ENCODE measurements at places on chromosomes 1 and 21.

- DNase-seq, result no peak
These were observed 65.2 kb upstream of the GJA8 start for GRCh38 chr1:147837129-147837963.

DNA sequence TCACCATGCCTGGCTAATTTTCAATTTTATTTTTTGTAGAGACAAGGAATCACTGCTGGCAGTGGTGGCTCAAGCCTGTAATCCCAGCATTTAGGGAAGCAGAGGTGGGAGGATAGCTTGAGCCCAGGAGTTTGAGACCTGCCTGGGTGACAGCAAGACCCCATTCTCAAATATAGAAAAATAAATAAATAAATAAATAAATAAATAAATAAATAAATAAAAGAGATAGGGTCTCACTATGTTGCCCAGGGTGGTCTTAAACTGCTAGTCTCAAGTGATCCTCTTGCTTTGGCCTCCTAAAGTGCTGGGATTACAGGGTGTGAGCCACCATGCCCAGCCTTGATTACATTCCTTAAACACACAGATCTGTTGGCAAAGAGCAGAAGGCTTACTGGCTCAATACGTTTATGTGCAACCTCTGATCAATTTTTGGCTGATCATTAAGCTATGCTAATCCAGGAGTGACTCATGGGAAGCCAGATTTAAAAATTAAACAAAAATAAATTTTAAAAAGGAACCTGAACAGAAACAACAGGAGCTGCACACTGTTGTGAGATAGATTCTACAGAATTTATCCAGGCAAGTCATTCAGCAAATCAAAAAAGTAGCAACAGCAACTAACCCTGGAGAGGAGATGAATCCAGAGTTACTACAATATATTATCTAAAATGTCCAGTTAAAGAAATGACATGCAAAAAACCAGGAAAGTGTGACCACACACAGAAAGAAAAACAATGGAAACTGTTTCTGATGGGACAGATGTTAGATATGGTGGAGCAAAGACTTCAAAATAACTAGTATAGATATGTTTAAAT is 79.4 kb downstream of the RPE65 start:
- no peak for DNase-seq

- DNase-seq, result no peak
These were observed 313.8 kb downstream of the TGFB2 start for GRCh38 chr1:218658899-218659298.

DNA sequence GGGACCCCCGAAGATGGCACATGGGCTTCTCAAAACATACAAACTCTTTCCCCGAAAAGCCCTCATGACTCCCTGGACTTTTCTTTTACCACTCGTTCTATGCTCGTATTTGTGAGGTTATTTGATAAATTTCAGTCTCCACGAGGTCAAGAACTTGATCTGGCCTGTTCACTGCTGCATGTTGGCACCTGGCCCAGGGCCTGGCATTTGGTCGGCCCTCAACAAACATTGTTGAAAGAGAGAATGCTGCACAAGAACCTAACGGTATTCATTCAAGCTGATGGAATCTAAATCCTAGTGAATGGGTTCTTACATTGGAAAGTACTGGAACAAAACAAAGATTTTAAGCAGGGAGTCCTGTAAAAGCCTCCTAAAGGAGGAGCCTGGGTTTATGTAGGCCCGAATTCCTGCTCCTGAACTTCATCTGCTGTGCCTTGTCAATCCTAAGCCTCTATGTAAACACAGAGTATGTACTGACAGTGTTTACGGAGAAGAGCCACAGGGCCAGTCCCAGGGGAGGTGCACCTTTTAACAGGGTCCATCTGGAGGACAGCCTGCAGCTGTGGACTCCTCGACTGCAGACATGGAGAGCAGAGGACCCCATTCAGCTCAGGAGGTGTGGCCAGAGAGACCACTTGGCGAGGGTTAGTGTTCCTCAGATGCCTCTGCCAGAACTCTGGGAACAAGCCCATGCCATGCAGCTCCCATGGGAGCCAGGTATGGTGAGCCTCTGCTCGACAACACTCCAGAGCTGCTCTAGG is 46.9 kb downstream of the L1TD1 start:
- DNase-seq, result no peak

- no peak for DNase-seq
These were observed 14.2 kb downstream of the TRAF5 start for GRCh38 chr1:211340622-211341507.

GRCh38 chr1:207840380-207840779 is 70.5 kb downstream of the CD34 start:
- DNase-seq, result no peak

- DNase-seq, result no peak
These were observed 52.9 kb downstream of the ATP1A1 start for GRCh38 chr1:116425987-116426386.

- no peak for DNase-seq
These were observed 330.6 kb downstream of the DUSP10 start for GRCh38 chr1:221411283-221411682.

DNA sequence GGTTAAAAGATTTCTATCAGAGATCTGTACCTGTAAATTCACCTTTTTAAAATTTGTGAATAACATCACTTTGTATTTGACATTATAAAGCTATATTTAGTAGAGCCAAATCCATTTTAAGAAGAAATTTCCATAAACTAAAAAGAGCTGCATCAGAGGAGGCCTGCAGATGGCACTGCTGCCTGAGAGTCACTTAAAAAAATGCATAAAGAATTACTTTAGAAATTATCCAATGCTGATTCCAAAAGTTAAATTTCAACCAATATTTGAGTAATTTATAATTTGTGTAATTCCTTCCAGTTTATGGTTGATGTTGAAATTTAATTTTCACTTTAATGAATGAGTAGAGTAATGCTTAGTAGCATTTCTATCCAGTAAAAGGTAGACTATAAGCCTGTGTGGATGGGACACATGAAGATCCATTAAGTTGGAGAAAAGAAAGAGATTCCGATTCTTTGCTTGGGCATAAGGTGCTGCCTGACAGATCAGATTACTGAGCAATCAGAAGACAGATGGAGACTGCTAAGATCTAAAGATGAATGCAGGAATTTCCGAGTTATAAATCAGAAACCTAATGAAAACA is 20.7 kb upstream of the RPE65 start:
- no peak for DNase-seq

- no peak for DNase-seq
These were observed 72.5 kb downstream of the ST6GALNAC5 start for GRCh38 chr1:76939817-76940216.

DNA sequence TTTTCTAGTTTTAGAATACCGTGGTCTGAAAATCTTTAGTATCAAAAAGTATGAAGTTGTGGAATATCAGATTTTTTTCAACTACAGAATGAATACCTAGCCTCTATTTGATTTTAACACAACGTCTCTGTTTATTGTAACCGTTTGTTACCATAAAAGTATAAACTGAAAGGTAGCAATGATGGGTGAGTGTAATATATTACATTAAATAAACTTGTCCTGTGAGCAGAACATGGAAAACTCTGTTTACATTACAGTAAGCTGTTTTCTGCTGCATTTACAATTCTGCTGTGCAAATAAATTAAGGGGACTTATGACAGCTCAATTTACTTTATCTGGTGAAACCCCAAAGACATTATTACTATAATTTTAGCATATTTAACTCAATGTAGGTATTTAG is 62.5 kb downstream of the CHRM3 start:
- no peak for DNase-seq

- DNase-seq, result no peak
These were observed 14.9 kb downstream of the ETV3L start for GRCh38 chr1:157084720-157085119.

- DNase-seq, result no peak
These were observed 110.5 kb upstream of the CDC42BPA start for GRCh38 chr1:227428803-227429202.

- DNase-seq, result no peak
These were observed 6.9 kb downstream of the EPS15 start for GRCh38 chr1:51512120-51512519.

DNA sequence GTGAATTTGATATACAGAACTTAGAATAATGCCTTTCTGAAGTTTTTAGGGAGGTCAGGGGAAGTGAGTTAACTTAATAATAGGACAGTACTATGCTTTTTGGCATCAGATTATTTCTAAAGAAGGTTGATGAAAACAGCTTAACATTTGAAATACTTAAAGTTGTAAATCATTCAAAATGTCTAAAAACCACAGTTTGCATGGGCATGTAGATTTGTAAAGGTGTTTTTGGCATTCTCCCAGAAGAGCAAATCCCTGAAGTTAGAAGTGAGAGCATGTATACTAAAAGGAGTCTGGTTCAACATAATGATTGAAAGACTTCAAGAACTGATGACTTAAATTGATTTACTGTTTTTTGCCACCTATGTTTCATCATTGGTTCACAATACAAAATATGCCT is 6.7 kb downstream of the DR1 start:
- DNase-seq, result no peak

DNA sequence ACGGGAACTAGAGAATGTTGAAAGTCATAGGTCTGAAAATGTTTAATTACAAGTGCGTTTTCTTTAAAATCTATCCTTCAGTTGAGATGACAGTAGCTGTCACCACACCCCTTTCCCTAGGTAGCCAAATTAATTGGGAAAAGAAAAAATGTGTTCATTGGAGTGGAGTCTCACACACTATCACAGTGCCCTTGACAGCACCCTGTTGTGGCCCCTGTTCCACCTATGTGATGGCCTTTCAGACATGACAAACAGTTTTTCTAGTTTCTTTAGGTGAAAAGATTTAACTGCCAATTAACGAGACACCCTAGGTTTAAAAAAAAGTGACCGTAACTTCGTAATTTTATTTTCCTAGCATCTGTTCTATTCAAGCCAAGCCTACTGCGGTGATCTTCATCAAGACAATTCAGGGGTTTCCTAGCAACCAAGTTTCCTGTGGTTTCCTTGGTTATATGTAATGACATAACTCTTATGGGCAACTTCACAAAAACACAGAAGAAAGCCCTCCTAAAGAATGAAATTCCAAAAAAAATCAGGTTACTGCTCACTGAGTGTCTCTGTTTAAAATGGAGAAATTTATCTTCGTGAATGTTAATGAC is 298.3 kb downstream of the PDE4B start:
- DNase-seq, result no peak

DNA sequence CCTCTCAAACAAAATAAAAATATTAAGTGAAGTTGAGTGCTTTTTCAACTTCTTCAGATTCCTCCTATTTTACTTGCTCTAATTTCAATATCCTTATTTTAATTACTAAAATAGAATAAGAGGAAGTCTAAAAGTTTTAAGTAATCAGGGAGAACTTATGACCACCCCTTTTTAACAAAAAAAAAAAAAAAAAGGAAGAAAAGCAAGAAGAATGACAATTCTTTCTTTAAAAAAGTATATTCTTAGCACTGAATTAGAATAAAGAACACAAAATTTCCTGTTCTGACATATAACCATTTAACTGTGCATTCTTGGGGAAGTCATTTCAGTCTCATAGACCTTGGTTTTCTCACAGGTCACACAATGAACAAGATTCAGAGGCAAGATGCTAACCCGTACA is 46.8 kb downstream of the SAMSN1 start:
- DNase-seq, result no peak

GRCh38 chr1:231500666-231501065 is 27.8 kb upstream of the TSNAX start:
- no peak for DNase-seq

DNA sequence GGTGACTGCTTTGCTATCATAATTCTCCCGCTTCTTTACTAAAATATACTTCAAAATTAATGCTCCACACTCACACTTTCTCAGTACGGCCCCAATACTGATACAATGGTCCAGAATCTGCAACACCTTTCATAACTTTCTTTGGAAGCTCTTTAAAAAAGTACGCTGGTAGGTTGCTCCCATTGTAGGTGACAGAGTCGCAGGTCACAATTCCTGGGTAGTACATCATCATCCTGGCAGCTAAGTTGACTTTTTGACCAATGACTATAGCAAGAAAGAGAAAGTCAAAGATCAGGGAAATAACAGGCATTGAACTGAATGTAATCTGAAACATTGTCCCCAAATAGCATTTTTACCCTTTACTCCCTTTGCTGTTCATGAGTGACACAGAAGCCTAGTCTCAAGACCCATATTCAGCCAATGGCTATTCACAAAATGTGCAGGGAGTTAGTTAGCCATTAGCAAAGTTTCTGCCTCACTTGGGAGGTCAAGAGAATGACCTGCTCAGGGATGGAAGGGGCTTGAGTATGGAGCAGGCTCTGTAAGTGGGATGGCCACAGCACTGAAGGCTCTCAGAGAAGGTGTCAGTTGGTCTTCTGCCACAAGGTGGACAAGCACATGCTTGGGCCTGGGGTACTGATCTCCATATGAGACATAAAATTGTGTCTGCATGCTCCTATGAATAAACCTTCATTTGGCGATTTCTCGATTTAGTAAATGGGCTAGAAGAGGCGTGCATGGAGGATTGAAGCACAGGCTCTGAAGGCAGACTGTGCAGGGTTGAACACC is 35.4 kb downstream of the ADCY10 start:
- no peak for DNase-seq

DNA sequence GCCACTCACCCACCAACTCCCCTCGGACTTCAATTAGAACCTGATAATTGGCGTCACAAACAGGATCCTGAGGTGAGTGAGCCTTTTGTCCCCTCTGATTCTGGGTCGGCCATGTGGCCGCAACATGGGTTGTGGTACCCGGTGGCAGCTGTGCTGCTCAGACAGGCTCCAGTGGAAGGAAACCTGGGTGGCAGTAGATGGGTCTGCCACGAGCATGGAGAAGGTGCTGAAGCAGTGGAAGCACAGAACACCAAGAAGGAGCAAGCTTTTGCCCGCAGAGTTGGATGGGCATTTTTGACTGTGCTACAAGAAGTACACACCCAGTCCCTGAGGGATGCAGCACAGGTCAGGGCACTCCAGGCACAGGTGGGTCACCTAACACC is 16.5 kb upstream of the UBE2U start:
- DNase-seq, result no peak

GRCh38 chr1:157439302-157439954 is 112.9 kb downstream of the FCRL5 start:
- no peak for DNase-seq

GRCh38 chr1:63710308-63710707 is 63.5 kb upstream of the ROR1 start:
- DNase-seq, result no peak

GRCh38 chr1:228348708-228349467 is 57.7 kb downstream of the TRIM11 start:
- DNase-seq, result no peak

DNA sequence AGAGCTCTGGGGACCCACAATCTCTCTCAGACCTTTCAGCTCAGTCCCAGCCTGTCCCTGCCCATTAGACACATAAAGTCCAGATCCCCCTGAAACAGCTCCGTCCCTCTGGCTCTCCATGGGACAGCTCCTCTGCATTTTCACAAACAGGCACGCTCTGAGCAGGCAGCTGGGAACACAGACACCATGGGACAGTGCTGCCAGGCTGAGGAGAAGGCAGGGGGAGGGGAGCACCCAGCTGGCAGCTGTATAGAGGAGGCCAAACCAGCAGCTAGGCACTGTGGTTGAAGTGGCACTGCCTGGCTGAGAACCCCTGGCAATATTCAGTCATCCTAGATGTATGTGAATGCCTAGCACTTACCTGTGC is 2.0 kb downstream of the TMEM63A start:
- no peak for DNase-seq

DNA sequence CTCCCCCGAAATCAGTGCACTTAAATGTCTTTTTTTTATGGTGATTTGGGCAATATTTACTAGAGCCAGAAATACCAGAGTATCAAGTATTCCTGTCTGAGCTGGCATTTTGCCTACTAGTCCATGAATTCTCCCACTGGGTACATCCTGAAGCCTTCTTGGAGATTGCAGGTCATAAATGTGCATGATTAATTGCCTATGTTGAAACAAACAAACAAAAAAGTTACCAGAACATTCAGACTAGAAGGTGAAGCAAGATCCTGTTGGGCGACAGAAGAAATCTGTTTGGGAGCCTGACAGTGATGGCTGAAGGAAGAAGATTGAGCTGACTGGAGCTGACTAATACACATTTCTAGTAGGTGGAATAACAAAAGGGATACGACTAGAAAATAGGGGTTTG is 127.4 kb upstream of the NRIP1 start:
- DNase-seq, result no peak
